ENCODE measurements at places on chromosomes 2 and 18. TPM values are rescaled to one million over a fixed set of nuclear protein-coding genes. Genes with fewer than 3 reads are reported as not detected.

CYS1 gene
- 16.9 TPM for total RNA-seq

GALR1 gene
- total RNA-seq, result 0.06 TPM

STAT4 gene
- 0.26 TPM for total RNA-seq

LAPTM4A gene
- 154 TPM for total RNA-seq

HOXD4 gene
- total RNA-seq, result 0.98 TPM

YES1 gene
- total RNA-seq, result 143 TPM

DNA sequence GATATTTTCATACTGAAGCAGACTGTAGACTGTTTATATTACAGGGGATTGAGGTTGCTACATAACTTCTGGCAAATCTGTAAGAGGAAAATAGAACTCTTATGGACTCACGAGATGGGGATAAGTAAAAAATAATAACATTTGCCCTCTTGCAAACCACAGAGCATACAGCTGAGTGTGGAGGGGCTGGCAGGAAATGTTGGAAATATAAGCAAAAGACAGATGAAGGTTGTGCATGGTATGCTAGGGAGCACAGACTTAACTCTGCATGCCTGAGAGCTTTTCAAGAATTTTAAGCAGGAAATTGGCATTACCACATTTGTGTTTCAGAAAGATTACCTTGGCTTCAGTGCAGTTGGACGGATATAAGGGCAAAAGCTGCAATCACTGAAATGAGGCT lies 411.1 kb downstream of the RAD51AP2 start:
- H3K27ac ChIP-seq, result no peak overlapping the region
- H3K27me3 ChIP-seq, result no peaks in the 10 kb centered on the region
- H3K4me3 ChIP-seq, result no peak overlapping the region

GRCh38 chr2:106282462-106283170 lies 88.5 kb upstream of the UXS1 start:
- no peaks in the 10 kb centered on the region for H3K27me3 ChIP-seq
- no peak overlapping the region for H3K27ac ChIP-seq
- H3K36me3 ChIP-seq, result no peaks in the 10 kb centered on the region
- peak; percentile 42 for DNase-seq

GRCh38 chr2:187509667-187510417 lies 44.4 kb downstream of the TFPI start:
- H3K27ac ChIP-seq, result no peak overlapping the region
- no peaks in the 10 kb centered on the region for H3K27me3 ChIP-seq
- no peaks in the 10 kb centered on the region for H3K4me1 ChIP-seq
- no peak overlapping the region for H3K4me3 ChIP-seq
- no peak for DNase-seq

GRCh38 chr2:32591669-32592463 lies 36.0 kb upstream of the TTC27 start:
- no peaks in the 10 kb centered on the region for H3K4me1 ChIP-seq
- H3K27me3 ChIP-seq, result no peaks in the 10 kb centered on the region
- no peak for DNase-seq
- no peak overlapping the region for H3K4me3 ChIP-seq

Data from esophagus muscularis mucosa (tissue), 4 donors.